Activated naive CD8-positive, alpha-beta T cell treated with anti-CD3 and anti-CD28 coated beads, Interleukin-2, amount 50 U/mL, for 24 hours (primary cell): ENCODE measurements at places on chromosomes 12 and 14.

- DNase-seq: peak; percentile 56
Measured at GRCh38 chr12:93502802-93503623, 35.7 kb downstream of the MRPL42 start.

- no peak for DNase-seq
Measured at GRCh38 chr12:80946591-80946990, 8.9 kb upstream of the LIN7A start.

GRCh38 chr14:30874999-30875787 is 834 bp downstream of the COCH start:
- DNase-seq: peak; percentile 14

DNA sequence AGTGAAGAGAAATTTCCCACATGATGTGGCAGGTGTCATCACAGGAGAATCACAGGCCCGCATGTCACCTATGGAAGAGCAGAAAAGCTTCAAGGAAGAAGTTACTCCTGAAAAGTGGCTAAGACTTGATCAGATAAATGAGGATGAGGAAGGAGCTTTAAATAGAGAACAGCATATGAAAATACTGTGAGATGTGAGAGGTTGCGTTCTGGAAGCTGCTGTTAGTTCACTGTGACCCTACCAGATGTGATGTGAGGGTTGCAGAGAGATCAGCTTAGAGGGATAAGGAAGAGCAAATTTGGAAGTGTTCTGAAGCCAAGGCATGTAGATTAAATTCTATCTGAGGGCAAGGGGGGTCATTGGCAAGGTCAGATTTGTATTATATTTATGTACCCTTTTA is 17.1 kb downstream of the ERP27 start:
- no peak for DNase-seq

DNA sequence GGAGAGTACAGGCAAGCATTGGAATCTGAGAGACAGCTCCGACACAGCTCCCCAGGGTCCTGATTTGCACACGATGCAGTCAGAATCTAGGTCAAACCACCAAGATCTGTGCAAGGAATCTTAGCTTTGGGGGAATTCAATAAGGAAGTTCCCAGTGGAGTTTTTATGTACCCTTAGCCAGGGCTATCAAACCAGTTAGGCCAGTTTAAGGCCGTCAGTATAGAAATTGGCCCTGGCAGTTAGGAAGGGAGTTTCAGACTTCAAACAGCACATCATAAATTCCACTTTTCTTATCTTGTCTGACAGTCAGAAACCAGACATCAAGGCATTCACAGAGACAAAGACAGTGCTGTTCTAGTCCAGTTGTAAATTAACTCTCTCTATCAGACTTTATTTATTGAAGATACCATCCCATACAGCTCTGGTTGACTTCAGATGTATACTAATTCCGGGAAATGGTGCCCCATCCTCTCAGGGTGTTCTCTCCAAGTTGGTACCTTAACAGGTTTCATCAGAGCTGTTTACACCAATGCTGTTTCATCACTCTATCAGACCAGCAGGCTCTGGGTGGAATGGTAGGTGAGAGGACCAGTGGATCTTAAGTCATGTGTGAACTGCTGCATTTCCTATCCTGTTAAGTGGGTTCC is 157.5 kb upstream of the ATF7IP start:
- DNase-seq: no peak

- no peak for DNase-seq
Measured at GRCh38 chr12:89977405-89978085, 268.9 kb upstream of the ATP2B1 start.

GRCh38 chr14:50388256-50388931 is 8.3 kb downstream of the CDKL1 start:
- DNase-seq: no peak

DNA sequence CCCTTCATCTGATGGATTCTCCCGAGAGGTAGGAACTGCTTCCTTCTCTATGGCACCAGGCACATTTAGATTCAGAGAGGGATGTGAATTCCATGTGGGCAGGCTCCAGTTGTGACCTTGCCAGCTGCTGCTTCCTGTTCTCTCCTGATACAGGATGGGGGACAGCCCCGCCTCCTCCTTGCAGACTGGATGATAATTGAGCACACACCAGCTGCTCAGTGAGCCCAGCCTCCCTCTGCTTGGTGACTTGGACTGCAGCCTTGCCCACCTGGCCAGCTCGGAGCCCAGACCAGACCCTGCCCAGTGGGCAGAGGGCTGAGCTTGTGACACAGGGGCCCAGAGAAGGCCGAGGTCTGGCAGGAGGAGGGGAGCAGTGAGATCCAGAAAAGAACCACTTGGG is 90.2 kb downstream of the CALM1 start:
- no peak for DNase-seq

DNA sequence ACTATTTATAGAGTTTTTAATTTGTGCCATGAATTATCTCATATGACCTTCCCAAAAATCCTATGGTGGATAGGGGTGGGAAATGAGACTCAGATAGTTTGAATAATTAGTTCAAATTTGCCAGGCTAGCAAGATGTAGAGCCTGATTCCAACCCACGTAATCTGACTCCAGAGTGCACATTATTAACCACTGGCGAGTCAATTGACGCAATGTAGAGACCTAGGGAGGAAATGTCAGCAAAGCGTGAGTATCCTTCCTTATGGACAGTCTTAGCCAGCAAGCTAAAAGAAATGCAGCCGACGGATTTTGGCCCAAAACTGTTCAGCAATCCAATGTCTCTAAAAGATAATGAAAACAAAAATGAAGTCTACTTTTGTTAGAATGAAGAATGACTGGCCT is 193.3 kb upstream of the KRR1 start:
- no peak for DNase-seq

- no peak for DNase-seq
Measured at GRCh38 chr12:116497051-116497591, 62.1 kb upstream of the MAP1LC3B2 start.

GRCh38 chr14:68359837-68360552 is 432.9 kb downstream of the ZFP36L1 start:
- no peak for DNase-seq

- DNase-seq: no peak
Measured at GRCh38 chr12:127278351-127278750, 988.6 kb upstream of the TMEM132C start.

DNA sequence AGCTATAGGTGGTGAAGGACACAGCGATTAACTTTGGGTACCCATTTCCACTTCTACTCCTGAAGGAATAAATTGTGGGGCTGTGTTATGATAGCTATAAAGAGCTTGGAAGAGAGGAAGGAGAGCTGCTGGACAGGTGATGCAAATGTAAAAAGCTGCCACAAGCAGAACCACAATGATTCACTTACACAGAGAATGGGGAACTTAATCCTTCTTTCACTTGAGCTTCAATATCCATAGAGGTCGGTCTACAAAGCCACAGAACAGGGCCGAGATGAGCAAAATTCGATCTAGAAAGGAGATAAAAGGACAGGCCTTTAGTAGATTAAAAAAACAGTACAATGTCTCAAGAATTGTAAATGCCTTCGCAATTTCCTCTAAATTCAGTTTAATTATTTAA is 831.1 kb downstream of the LRFN5 start:
- no peak for DNase-seq
